CD4-positive, alpha-beta T cell treated with Interleukin-10 for 1 hour (primary cell): ENCODE measurements at places on chromosomes 6 and 20.
A peak's percentile ranks its signal among the peaks of the same experiment; 100 is the strongest.

GRCh38 chr20:61786230-61786629, 279.5 kb downstream of the TAF4 start:
- no peak for DNase-seq

GRCh38 chr20:59025086-59025485, 5.9 kb downstream of the TUBB1 start:
- no peak for DNase-seq

DNA sequence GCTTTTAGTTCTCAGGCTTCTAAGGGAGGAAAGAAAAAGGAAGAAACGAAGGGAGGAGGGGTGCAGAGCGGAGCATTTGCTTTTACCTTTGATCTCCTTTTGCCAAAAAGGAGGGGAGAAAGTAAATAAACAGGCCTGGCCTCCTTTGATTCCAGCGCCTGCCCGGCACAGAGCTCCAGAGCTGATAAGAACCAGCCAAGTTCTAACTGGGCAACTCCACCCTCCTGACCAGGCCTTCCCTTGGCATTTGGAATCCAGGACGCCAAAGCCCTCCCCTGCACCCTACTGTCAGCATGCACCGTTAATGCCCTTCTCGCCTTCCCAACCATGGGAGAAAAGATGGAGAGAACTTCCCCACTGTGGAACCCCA, 120.8 kb upstream of the PTPN1 start:
- DNase-seq = no peak

DNA sequence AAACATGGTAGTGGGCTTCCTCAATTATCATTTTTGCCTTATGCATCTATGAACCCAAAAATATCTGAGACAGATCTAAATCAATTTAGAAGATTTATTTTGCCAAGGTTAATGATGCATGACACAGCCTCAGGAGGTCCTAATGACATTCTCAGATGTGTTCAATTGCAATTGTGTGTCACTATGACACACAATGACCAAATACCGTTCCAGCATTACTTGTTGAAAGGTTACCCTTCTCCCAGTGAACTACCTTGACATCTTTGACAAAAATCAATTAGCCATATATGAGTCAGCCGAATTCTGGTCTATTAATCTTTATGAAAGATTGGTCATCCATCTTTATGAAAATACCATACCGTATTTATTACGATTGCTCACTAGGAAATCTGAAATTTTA, 592.5 kb upstream of the GJE1 start:
- DNase-seq = no peak

- no peak for DNase-seq
Observed at GRCh38 chr20:4999788-5000187, 1.5 kb downstream of the SLC23A2 start.

DNA sequence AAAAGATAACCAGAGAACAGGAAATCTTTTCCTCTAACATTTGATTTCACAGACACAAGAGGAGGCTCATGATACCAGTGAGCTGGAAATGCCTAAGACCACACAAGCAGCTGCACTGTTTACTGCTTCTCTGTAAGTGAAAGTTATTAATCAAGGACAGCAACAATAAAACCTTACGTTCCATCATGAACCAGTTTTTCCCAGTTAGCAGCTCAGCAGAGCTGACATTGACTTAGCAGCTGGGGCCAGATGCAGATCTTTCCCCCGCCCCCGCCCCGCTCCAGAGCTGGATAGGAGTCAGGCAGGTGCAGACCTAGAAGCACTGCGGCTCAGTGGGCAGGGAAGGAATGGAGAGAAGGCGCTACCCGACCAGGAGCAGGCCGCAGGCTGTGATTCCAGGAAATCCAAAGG, 275.2 kb downstream of the GMDS start:
- DNase-seq = no peak

DNA sequence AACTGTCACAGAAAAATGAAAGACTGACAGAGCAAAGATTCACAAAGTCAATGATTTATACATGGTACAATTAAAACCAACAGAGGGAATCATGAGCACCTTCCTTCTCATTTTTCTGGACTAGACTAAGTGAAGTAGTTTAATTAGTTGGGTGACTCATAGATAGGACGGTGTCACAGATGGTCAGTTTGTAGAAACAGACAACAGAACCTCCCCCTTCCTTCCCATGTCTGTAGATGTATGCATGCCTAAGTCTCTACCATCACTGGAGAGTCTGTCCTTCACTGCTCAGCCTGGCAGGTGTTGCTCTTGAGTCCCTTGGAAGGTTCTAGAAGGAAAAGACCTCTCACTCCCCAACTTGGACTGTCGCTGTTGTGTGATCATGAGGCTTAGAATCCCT, 75.4 kb upstream of the EEF1E1 start:
- DNase-seq = no peak

- no peak for DNase-seq
Observed at GRCh38 chr6:84967389-84967788, 203.0 kb upstream of the TBX18 start.

GRCh38 chr6:35524380-35525020, 11.8 kb upstream of the TULP1 start:
- DNase-seq = no peak

DNA sequence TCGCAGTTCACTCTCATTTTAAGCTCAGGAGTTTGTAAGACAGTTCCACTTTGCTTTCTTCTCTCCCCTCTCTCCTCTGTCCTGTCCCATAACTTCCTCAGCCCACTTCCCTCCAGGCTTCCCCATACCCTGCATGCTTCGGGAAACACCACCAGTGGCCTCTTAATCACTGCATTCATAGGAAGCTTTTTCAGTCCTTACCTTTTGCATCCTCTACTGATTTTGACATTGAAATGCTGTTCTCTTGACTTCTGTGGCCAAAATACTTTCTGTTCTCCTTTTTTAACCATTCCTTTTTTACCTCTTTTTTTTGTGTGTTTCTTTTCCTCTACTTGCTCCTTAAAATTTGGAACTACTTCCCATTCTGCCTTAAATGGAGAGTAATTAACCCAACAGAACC, 69.7 kb downstream of the HIVEP1 start:
- no peak for DNase-seq

DNA sequence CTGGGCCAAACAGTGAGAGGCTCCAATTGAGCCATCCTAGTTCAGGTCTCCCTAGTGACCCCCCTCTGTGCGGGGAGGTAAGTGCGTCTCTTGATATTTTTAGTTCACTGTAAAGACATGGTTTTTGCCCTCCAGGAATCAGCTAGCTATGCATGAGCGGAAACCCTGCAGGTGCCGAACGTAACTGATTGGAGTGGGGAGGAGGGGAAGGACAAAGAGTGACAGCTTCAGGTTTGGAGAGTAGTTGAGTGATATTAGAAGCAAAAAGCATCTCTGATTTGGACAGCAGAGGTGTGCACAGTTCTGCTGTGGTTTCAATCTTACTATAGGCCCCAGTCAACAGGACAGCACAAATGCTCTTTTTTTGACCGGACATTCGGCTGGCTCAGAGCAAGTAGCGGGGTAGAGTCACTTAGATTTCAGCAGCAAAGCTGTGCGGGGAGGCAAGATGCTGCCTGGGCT, 31.8 kb downstream of the TBC1D7 start:
- DNase-seq = no peak

- DNase-seq = no peak
Observed at GRCh38 chr6:14135893-14136539, 18.4 kb downstream of the CD83 start.

DNA sequence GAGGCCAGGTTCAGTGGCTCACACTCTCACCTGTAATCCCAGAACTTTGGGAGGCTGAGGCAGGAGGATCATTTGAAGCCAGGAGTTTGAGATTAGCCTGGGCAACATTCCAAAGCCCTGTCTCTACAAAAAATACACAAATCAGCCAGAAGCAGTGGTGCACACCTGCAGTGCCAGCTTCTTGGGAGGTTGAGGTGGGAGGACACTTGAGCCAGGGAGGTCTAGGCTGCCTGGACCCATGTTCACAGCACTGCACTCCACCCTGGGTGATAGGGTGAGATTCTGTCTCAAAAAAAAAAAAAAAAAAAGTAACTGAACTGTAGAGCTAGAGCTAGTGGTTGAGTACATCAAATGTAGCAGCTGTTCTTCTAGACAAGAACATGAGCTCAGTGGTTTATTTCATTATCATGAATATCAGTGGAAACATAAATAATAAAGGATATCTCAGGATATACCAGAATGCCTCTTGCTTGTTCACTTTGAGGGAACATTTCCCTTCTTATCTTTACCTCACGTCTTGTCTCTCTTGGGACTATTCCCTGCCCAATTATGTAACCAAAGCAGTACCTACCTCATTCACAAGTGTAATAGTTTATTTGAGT, 17.6 kb downstream of the NANP start:
- no peak for DNase-seq

GRCh38 chr6:40672087-40672486, 84.9 kb upstream of the LRFN2 start:
- DNase-seq = no peak

DNA sequence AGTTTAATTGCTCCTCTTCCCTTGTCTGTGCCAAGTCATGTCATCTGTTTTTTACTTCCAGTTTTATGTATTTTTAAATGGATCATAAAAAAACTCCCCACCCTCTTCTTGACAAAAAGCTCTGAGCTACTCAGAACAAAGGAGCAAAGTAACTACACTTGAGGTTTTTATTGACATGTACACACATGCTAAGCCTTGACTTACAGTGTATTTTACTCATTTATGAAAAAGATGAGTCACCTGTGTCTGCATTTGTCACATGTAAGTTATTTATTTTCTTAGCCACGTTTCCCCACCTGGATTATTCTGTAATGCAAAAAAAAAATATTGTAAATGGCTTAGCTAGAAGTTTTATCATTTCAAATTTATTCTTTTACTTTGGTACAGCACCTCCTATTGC, 628.8 kb upstream of the SLC35B3 start:
- DNase-seq = no peak

GRCh38 chr20:10632721-10633509, 40.9 kb downstream of the JAG1 start:
- DNase-seq = no peak

DNA sequence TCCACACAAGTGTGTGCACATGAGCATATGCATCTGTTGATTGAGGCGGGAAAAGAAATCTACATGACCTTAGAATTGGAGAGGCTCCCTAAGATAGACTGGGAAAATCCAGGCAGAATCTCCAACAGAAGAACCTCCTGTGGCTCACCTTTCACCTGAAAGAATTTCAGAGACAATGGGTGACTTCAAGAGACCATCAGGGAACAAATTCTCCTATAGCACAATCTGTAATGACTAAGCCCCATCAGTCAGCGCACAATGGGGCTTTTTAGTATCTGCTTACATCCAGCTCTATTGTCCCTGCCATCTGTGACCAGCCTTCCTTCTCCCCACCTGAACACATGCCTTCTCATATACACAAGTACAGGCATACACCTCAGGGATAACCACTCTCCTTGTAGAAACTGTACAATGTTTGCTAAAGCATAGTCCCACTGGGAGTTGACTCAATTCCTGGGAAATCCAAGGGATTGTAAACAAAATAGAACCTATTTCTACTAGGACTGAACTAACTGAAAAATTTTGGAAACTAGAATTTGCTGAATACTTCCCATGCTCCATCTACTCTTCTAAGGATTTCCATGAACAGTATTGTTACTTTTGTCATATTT, 150.8 kb upstream of the STXBP5 start:
- no peak for DNase-seq

DNA sequence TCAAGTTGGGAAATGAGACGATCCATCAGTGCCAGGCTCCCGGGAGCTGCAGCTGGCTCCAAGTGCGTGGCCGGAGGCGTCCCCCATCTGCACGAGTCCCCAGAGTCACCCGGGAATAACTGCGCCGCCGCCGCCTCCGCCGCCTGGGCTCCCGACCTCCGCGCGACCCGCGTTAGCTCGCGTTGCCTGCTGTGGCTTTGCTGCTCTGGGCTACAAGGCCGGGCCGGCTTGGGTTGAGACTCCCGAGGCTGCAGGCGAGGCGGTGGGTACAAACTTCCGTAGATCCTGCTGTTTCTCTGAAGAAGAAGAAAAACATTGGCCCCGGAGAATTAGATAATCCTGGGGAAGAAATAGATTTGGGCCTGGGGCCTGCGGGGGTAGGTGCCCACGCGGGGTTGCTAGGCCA, 7.4 kb upstream of the LAMP5 start:
- no peak for DNase-seq

- no peak for DNase-seq
Observed at GRCh38 chr20:1918491-1919165, 23.4 kb downstream of the SIRPA start.

- no peak for DNase-seq
Observed at GRCh38 chr20:25310921-25311728, 63.2 kb downstream of the PYGB start.

GRCh38 chr6:37381579-37381978, 27.8 kb downstream of the RNF8 start:
- DNase-seq = peak; percentile 51
